ENCODE measurements at places on chromosomes 16 and 17.

GRCh38 chr17:12618557-12618956, 47.1 kb upstream of the MYOCD start:
- no peak for DNase-seq

GRCh38 chr17:75498726-75499213, 16.6 kb downstream of the CASKIN2 start:
- no peak for DNase-seq

DNA sequence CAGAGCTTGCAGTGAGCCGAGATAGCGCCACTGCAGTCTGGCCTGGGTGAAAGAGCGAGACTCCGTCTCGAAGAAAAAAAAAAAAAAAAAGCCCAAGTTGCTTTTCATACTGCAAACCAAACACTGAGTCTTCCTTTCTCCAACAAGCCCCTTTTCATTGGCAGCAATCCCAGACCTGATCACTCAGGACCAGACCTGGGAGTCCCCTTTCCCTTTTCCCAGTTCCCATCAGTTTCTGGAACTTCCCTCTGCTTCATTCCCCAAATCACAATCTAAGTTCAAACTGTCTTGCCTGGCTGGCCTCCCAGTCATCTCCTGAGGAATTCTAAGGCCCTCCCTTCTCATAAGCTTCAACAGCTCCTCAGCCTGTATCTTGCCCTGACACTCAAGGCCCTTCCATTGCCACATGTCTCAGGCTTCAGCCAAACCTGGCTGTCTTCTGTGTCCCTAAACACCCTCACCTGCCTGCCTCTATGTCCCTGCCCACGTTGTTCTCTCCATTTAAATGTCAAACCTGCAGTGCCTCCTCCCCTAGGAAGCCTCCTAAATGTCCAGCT, 11.8 kb upstream of the PHF12 start:
- DNase-seq: no peak

GRCh38 chr16:8168016-8168415, 422.3 kb downstream of the TMEM114 start:
- DNase-seq: no peak

- no peak for DNase-seq
These were observed 23.7 kb downstream of the NCOR1 start for GRCh38 chr17:16191604-16192003.
